ENCODE measurements at places on chromosomes 11 and 22.

GRCh38 chr11:29305456-29306232 lies 711.2 kb downstream of the KCNA4 start:
- DNase-seq: no peak

DNA sequence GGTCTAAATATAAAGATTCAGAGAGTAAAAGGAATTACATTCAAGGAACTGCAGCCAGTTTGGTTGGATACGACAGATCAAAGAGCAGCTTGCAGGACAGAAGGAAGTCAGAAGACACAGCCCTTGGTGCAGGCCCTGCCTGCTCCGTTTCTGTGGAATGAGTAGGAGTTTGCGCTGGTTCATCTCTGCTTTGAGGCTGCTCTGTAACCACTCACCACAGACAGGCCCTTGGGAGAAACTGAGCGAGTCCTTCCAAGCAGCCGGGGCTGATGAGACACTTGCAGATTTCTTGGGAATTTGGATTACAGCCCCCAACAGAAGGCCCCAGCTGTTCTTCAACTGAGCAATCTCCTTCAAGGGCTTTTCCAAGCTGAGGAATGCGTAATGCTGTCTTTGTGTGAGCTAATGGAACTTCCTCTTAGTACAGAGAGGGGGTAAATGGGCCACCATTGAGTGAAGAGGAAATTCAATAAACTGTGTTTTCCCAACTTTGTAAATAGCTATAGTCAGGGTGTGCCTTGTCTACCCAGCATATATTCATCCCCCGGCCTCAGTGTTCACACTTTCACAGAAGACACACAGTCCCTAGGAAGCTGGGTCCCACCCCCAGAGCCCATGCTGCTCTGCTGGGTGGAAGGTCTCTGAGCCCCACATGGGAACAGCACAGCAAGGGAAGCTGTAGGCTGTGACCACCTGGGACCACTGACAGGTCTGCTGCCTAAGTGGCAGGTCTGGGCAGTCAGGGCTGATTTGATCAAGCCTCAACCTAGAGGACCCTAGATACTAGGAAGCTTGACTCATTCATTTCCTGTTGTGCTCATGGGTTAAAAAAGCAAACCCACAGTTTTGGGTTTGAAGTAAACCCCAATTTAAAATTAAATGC lies 16.6 kb downstream of the IL10RA start:
- DNase-seq: peak; percentile 88

DNA sequence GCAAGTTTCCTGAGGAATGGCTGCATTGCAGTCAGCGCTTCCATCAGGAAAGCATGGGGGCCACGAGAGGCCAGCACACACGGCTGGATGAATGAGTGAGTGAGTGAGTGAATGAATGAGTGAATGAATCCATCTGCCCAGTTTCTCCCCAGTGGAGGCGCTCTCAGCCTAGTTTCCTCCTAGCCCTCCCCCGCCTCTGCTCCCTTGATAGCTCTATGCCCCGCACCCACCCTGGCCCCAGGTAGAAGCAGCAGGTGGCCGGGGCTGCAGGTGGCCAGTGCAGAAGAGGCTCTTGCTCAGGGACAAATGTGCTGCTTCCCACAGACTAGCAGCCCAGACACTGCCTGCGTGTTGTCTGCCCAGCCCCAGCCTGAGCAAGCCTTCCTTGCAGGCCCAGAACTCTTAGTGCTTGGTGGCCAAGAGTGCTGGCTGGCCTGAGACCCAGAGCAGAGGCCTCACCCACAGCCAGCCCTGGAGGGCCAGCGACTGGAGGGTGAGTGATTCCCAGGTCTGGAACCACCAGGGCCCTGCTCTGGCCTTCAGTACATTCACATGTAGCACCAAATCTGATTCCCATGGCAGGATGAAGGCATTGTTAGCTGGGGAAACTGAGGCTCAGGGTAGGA lies 31.1 kb upstream of the PDGFB start:
- DNase-seq: no peak

DNA sequence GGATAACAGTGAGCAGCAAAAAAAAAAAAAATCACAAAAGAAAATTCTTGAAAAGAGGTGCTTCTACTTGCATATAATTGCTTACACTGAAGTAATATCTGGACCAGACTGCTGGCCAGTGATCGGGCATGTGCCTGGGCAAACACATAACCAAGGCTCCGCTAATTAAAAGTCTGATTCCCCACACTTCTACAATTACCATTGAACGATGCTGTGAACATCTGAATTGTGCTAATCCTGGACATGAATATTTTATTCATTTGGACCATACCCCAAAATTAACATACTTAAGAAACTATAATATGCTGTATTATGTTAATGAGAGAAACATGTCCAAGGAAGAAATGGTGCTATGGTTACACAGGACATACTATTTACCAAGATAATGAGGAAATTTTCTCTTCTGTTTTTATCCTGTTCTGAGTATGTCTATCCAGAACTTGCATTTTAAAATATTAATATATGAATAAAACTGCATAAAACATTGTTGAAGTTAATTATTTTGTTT lies 69.8 kb downstream of the LRRC4C start:
- DNase-seq: no peak

DNA sequence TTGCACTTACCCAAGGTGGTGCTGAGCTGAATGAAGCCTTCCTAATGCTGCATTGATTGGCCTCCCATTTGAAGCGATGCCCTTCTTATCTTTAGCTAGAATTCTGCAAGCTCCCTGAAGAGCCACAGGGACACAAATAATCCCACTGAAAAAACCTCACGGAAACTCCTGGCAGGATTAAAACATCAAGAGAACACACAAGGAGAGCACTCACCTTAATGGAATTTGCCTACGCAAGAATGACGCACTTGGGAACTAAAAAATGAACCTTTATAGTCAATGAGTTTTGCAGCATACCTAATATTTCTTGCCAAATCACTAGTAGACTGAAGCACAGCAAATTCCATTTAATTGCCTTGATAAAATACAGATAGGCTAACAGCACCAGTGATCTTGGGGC lies 232.8 kb upstream of the UBASH3B start:
- DNase-seq: no peak

DNA sequence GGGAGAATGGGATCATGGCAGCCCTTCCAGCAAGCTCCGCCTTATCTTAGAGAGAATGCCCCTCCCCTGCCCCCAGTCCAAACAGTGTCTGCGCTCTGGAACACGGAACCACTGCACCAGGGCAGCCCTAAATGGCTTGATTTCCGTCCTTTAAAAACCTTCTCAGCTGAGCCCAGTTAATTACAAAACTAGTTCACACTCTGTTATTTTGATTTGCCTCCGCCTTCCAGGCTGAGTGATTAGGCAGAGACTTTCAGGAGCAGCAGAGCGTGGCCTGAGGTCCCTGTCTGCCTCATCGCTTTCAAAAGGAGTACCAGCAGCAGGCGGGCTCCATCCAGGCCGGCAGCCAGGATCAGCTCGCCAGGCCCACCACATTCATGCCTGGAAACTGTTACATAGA lies 313.0 kb downstream of the BRD1 start:
- DNase-seq: no peak

- DNase-seq: no peak
Observed at GRCh38 chr22:28021116-28021997, 102.3 kb upstream of the PITPNB start.

- DNase-seq: no peak
Observed at GRCh38 chr22:45933506-45934167, 43.3 kb downstream of the WNT7B start.

DNA sequence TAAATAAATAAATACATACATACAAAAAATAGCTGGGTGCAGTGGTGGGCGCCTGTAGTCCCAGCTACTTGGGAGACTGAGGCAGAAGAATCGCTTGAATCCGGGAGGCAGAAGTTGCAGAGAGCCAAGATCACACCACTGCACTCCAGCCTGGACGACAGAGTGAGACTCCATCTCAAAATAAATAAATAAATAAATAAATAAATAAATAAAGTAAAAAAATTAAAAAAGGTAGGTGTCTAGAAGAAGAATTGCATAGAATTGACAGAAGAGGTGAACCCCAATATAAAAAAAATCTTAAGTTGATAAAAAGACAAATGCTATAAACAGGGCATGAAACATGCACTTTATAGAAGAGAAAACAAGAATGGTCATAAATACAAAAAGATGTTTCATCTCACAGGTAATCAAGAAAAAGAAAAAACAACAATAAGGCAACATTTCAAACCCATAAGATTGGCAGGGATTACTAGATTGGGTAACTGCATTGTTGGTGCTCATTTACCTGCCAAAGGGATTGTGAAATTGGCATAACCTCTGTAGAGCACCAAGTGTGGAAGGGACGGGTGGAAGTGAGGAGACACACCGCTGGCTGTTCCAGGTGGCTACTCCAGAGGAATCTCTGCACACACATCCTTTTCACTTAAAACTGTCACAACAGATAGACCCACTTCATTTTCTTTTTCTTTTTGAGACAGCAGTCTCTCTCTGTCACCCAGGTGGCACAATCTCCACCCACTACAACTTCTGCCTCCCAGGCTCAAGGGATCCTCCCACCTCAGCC lies 44.7 kb downstream of the NF2 start:
- DNase-seq: no peak

Data from CD4-positive, alpha-beta T cell treated with Interleukin-2 at 100 ng/mL for 4 hours (primary cell).